ENCODE measurements at places on chromosomes 6 and 20. TPM values are rescaled to one million over a fixed set of nuclear protein-coding genes. Genes with fewer than 3 reads are reported as not detected.

DNA sequence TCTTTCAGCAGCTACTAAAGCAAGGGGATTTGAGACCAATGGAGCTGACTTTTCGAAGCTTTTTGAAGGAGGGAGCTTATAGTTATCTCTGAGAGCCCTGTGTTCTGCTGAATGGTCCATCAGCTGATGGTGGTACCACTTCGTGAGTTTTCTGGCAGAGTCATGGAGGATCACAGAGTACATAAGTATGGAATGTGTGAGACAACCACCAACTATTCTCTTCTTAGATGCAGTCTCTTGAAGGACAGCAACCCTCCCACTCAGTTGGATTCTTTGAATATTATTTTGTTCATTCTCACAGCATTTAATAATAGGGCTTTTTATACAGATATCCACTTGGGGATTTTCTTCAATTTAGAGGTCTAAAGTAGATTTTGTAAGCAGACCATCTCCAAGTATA lies 75.3 kb downstream of the ELOVL2 start:
- H3K4me1 ChIP-seq, result no peaks in the 10 kb centered on the region
- no peak overlapping the region for H3K4me3 ChIP-seq
- H3K27ac ChIP-seq, result no peak overlapping the region
- H3K36me3 ChIP-seq, result no peaks in the 10 kb centered on the region

Gene SNPH
- total RNA-seq, result 3.4 TPM

Gene COL9A3
- total RNA-seq, result 25.2 TPM

Gene NCR2
- not detected for total RNA-seq

Gene RGS17
- total RNA-seq, result 0.33 TPM

Gene RAB44
- total RNA-seq, result not detected

Gene CPNE5
- 0.78 TPM for total RNA-seq
